ENCODE measurements at places on chromosomes 6 and 20. TPM values are rescaled to one million over a fixed set of nuclear protein-coding genes. Genes with fewer than 3 reads are reported as not detected.

The PI3 gene
- not detected for total RNA-seq

GRCh38 chr20:48051794-48052474 is 266.7 kb upstream of the SULF2 start:
- DNase-seq: no peak

The PBOV1 gene
- not detected for total RNA-seq

The TMC2 gene
- total RNA-seq: not detected

DNA sequence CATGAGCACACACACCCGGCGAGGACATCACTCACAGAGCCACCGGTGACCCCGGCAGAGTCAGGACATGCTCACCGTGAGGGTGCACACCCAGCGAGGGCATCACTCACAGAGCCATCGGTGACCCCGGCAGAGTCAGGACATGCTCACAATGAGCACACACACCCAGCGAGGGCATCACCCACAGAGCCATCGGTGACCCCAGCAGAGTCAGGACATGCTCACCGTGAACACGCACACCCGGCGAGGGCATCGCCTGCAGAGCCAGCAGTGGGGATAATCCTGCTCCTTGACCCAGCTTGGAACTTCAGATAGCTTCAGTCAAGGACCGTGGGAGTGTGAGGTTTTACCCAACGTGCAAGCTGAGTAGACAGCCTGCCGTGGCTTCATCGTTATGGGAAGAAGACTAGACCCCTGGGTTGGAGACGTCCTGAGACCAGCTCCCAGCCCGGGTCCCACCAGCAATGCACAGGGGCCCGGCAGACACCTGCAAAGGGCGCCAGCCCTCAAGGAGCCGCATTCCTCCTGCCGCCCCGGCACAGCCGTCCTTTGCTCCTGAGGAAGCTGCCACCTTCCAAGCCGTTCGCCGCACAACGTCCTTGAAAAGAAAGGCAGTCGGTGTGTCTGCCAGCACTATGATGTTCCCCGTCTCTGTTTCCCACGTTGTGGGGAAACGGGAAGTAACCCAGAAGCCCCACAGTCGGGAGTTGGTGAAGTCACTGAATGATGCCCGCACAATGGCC is 192.3 kb downstream of the DLL1 start:
- DNase-seq: no peak

The SIRPB2 gene
- total RNA-seq: not detected

DNA sequence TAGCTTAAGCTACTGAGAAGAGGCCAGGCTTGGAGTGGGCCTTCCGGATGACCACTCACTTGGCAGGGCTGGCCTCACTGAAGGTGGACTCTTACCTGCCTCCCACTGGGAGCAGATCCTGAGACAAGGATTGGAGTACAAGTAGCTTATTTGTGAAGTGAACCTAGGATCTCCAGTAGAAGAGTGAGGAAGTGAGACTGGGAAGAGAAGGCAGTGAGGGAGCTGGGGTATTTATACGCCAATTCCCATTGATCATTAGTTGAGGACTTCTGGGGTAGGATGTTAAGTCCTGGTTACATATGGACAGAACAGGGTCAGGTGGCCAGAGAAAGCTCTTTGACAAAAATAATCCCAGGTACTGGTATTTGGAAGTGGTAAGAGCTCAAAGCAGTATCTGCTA is 32.3 kb upstream of the RNF24 start:
- DNase-seq: no peak

DNA sequence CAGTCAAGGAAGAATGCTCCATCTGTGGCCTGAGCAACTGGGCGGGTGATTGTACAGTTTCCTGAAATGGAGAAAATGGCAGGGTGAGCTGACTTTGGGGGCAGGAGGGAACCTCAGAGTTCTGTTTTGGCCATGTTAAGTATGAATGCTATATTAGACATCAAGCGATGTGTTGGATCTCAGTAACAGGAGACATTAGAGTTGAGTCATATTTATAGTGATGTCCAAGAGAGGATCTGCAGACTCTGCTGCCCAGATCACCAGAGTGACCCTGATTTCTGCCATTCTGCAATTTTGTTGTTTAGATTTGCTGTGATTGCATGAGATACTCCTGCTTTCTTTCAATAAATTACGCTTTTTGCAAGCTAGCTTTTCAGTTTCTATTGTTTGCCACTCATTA is 131.4 kb upstream of the ENPP5 start:
- no peak for DNase-seq

DNA sequence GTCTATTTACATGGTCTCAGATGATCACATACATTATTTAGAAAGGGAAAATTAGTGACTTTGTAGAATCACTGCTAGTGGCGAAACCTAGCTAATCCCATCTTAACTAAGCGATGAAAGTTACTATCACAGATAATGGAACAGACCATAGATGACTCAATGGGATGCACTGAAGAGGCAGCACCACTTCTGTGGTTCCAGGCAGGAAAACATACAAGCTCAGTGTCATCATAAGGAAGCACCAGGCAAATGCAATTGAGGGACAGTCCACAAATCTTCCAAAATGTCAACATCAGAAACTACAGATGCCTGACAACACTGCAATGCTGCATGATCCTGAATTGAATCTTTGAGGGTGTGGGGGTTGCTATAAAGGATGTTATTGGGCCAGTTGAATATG is 15.9 kb upstream of the SNAI1 start:
- no peak for DNase-seq

- DNase-seq: no peak
These were observed 519.4 kb downstream of the CDKAL1 start for GRCh38 chr6:21053612-21054011.

- no peak for DNase-seq
These were observed 19.5 kb downstream of the PERP start for GRCh38 chr6:138087593-138088325.

The RAMACL gene
- not detected for total RNA-seq

The PKHD1 gene
- 0.05 TPM for total RNA-seq

The HSPA12B gene
- not detected for total RNA-seq

The JAG1 gene
- total RNA-seq: 3.2 TPM

DNA sequence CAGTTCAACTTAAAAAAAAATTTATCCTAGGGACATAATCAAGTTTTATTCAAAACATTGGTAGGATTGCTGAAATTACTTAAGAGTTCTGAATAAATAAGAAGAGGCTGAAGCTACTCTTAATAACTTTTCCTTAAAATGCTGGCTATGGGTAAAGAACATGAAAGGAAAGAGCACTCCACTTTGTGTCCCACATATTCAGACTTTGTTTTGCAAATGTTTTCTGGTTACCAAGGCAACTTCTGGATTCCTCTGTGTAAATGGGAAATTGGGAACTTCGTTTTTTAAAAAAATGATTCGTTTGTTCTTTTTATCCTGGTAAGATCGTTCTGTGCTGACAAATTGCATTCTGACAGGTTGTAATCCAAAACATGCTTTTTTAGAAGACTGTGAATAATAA is 115.0 kb downstream of the KIF6 start:
- DNase-seq: no peak

GRCh38 chr6:24775520-24776058 is 852 bp downstream of the GMNN start:
- DNase-seq: no peak

DNA sequence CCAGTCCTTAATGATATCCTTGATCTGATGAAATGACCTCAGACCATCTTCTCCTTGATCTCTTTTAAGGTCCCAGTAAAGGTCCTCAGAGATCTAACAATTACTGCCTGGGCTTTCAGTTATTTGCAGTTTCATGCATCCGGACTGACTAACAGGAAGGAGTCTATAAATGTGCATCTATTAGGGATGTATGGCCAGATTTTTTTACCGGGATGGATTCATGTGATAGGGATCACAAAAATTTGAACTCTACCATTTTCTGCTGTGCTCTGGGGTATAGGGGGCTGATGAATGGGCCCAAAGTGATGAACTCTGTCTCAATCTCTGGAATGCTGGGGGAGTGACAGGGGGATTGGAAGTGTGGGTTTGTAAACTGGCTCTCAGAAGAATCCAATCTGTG is 36.2 kb upstream of the SCUBE3 start:
- no peak for DNase-seq

The RSPH4A gene
- total RNA-seq: 0.13 TPM

The FAM184A gene
- 0.19 TPM for total RNA-seq

DNA sequence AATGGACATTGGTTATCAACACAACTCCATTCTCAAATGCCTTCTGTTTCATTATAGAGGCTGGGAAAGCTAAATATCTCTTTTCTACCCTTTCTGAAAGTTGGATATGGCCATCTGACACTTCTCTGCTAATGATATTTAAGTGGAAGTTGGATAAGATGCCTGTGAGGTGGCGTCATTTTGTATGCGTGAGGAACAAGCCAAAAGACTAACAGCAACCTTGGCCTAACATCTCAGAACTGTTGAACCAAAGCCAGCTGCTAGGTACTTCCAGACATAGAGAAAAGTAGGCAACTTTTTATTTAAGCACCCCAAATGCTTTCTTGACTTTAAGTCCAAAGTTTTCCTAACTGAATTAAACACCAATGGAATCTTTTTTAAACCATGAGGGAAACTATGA is 708.4 kb downstream of the CD109 start:
- no peak for DNase-seq

DNA sequence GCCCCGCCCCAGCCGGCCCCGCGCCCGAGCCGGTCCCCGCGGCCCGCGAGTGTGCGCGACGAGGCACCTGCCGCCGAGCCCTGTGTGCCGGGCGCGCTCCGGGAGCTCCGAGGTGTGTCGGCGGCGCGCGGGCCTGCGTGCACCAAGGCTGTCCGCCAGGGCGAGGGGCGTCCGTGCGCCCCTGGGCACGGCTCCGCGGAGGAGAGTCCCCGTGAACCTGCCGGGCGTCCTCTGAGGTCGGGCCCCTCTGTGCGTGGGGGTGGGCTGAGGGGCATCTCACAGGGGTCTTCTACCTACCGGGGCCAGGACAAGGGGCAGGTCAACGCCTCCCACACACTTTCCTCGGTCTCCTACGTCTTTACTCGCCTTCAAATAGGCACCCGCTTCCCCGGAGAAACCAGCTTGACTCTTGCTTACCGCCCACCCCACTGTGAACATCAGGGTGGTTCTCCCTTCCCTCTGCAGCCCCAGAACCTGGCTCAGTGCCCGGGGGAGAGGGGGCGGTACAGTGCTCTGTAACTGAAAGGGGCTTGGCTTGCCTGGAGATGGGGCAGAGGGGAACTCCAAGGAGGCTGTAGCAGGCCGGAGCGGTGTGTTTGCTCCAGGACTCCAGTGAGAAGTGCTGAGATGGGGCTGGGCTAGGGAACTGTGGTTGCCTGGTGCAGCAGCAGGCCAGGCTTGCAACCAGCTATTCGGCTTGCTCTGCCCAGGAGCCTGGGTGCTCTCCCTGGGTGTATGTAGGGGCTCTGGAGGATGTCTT is at the start of gene SAMD10:
TSS of gene SAMD10 (minus strand) at position 86 of the 760 bp plus-strand sequence. CDS start 175 bp downstream, outside the sequence.
- DNase-seq: peak; percentile 72

The SMLR1 gene
- 0.08 TPM for total RNA-seq

- no peak for DNase-seq
These were observed 265.0 kb downstream of the UTRN start for GRCh38 chr6:144549837-144550747.

DNA sequence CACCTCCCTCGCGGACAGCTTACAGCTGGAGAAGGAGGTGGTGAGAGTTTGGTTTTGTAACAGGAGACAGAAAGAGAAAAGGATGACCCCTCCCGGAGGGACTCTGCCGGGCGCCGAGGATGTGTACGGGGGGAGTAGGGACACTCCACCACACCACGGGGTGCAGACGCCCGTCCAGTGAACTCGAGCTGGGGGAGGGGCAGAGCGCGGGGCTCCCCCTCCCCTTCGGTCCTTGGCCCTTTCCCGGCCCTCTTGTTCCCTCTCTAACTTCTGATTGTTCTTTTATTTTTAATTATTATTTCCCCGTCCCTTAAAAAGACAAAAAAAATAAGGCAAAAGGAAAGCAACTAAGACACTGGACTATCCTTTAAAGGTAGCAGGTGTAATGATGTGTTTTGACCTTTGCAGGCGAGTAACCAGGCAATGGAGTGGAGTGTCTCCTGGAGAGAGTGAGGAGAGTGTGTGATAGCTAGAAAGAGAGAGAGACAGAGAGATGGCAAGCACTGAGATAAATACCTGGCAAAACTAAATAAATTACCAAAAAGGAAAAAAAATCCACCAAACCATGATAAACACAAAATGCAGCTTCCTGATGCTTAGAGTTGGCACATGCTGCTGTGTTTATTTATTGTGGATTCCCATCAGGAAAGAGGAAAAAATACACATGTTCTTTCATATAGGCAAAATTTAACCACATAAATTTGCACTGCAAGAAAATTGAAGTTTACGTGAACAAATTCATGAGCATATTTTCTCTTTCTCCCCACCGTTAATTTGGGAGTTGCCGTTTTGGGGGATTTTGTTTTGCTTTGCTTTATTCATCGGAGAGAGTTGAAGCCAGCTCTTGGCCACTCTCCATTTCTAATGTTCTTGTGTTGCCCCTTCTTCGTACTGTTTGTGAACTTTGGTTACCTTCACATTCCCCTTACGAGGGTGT is 1.9 kb downstream of the POU3F2 start:
- DNase-seq: no peak

DNA sequence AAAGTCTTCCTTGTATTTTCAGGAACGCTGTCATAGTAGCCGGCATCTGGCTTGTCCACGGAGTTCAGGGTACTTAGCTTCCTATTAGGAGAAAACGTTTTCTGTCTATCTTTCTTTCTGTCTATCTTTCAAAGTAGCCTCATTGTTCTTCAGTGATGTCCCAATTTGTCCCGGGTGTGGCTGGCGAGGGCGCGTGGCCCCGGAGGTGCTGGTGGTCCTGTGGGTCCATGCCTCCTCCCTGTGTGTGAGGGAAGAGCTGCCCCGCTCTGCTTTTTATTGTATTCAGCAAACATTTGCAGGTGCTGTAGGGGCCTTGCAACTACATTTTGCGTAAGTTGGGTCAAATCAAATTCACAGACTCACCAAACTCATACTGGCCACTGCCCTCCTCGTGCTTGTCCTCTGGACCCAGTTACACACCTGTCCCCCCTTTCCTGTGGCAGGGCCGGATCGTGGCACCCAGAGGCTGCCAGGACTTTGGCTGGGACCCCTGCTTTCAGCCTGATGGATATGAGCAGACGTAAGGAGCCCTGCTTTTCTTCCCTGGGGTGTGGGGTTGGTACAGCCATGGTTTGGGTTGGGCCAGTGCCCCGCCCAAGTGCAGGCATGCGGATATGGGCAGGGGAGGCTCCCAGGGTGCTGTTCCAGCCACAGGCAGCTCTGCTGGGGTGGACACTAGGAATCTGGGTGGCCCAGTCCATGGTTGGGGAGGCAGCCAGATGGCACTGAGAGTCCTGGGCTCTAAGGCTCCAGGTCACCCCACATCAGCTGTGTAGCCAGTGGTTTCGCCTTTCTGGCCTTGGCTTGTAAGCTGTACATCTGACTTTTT is 12.3 kb downstream of the ITPA start:
- no peak for DNase-seq
